ENCODE measurements at places on chromosomes 16 and 17.
A peak's percentile ranks its signal among the peaks of the same experiment; 100 is the strongest.

DNA sequence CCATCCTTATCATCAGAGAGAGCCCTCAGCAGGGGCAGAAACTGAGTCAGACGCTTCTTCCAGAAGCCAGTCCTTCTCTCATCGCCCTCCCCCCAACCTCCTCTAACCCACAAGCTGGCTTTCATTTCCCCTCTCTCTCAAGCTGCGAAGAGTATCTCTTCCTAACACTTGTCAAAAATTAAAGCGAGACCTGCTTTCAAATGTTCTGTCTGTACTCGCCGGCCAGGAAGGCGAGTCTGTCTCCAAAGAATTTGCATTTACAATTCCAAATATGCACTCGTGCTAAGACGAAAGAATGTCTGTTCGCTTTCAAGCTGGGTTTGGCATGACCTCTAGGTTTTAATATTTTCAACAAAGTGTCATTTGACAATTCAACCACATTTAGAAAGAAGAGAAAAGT lies 140.4 kb downstream of the RGS9 start:
- DNase-seq = no peak

- DNase-seq = no peak
Measured at GRCh38 chr17:5592382-5592781, 8.1 kb upstream of the NLRP1 start.

DNA sequence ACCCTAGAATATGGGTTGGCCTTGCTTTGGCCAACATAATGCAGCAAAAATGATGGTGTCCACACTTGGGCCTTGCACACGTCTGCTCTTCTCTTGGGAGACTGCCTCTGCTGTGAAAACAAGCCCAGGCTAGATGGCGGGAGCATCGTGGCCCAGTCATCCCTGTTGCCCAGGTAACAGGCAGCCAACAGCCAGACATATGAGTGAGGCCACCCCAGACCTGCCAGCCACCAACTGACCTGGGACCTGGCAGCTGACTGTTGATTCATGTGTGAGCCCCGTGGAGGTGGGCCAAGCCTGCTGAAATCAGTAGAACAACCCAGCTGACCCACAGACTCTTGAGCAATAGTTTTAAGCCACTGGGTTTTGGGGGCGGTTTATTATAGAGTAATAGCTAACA lies 39.4 kb upstream of the CDH3 start:
- no peak for DNase-seq

- no peak for DNase-seq
Measured at GRCh38 chr17:12389421-12389820, 276.3 kb upstream of the MYOCD start.

GRCh38 chr16:1859650-1860049 lies 12.3 kb downstream of the MEIOB start:
- DNase-seq = no peak

- DNase-seq = no peak
Measured at GRCh38 chr16:69669577-69669976, 56.8 kb downstream of the NQO1 start.

DNA sequence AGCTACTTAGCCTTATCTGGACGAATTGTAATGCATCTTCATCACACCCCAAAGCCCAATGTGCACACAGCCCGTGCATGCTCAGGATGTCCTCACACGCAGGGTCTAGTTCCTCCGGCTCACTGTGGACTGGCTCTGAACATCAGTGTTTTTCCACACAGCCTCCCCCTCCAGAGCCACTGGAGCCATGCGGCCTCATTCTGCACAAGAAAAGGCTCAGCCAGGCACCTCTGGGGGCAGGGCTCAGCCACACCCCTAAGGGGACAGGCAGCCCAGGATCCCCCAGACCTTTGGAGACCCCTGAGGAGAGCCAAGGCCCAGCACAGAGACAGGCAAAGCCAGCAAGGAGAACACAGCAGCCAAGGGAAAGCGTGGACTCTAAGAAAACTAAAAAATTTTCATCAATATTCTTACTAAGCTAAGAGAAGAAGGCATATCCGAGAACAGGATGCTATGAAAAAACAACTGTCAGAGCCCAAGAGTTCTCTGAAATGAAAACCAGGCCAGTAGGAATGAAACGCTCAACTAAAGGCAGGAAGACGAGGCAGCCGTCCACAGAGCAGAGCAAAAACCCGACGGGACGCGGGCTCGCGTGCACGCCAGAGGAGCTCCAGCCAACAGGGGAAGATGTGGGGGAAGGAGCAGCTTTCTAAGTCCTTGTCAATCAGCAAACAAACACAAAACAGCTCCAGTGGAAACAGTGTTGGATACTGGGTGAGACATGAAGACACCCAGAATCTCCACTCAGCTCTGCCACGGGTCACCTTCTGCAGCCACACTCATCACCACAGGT lies 34.5 kb downstream of the MAP1LC3B start:
- DNase-seq = no peak

GRCh38 chr16:67215706-67216105 lies 11.2 kb upstream of the TMEM208 start:
- DNase-seq = no peak

- no peak for DNase-seq
Measured at GRCh38 chr16:11035096-11035495, 90.7 kb downstream of the CLEC16A start.

- no peak for DNase-seq
Measured at GRCh38 chr17:78745407-78746088, 36.5 kb downstream of the CYTH1 start.

DNA sequence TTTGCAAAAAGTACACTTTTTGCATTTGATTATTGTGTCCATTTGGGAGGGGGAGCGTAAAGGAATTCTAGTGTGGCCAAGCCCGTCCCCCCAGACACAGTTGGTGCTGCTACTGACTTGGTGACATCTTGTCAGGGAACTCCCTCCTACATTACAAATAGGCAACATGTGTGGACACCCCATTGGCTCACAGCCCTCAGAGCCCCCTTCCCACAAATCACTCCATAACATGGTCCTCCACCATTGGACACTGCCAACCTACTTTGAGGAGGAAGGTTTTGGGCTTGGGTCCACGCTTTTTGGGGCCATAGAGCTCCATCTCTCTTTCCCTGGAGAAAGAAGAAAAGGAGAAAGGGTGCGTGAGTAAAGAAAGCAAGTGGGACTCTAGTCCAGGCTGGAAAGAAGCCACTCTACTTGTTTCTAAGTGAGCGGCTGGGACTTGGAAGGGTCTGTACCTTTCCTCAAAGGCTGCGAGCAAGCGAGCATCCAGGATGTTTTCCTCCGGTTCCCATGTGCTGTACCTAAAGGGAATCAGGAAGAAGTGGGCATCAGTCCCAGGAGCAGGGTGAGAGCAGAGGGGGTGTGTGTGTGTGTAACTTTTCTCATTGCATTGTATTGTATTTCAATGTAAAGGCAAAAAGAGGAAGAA lies 958 bp downstream of the CBX8 start:
- DNase-seq = no peak

GRCh38 chr16:4017807-4018206 lies 98.4 kb downstream of the ADCY9 start:
- no peak for DNase-seq

- DNase-seq = no peak
Measured at GRCh38 chr16:62177351-62178203, 141.3 kb upstream of the CDH8 start.

- DNase-seq = no peak
Measured at GRCh38 chr16:54473226-54473993, 186.8 kb upstream of the IRX3 start.

GRCh38 chr17:1554751-1555540 lies 7.6 kb downstream of the PITPNA start:
- DNase-seq = no peak

DNA sequence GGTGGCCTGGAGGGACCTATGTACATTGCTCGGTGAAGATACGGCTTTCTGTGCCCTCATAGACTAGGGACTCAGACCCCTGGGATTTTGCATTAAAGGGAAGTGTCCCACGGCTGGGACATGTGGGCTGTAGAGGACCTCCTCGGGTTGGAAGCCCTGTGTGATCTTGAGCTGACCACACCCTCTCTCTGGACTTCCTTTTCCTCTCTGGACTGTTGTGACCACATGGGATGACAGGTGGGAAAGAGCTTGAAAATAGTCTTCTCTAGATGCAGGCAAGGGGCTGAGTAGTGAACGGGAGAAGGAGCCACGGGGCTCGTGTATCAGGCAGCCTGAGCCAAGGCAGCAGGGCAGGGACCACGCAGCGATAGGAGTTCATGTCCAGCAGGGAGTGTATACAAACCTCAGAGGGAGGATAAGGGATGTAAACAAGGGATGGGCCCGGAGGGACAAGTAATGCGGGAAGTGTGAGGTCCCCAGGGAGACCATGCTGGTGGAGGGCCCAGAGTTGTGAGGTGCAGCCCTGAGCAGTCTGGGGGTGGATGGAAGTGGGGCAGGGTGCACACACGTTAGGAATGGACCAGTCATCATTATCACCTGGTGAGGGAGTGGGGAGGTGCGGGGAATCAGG lies 4.5 kb upstream of the SLC4A1 start:
- no peak for DNase-seq

GRCh38 chr17:43396491-43397060 lies 2.2 kb upstream of the ARL4D start:
- no peak for DNase-seq

DNA sequence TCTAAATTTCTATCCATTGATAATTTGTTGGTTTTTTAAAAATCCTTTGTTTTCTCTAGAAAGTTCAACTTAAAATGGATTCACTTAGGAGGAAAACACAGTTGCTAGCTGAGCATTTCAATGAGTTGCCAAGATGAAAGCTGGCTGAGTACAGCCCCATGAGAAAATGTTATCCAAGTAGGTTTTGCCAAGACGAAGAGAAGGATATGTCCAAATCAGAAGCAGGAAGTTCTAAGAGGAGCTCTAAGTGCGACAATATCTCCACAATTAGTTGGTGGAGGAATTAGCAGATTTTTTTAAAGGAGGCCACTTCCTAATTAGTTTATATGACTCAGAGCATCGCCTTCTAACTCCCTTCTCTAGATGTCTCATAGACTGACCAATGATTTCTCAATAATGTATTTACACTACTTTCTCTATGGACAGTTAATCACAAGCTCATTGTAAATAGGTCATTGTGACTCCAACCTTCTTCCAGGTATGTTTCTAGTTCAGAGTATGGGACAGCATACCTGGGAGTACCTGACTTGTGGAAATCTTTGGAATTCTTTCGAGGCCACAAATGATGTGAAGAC lies 873.3 kb upstream of the SOX9 start:
- DNase-seq = no peak

DNA sequence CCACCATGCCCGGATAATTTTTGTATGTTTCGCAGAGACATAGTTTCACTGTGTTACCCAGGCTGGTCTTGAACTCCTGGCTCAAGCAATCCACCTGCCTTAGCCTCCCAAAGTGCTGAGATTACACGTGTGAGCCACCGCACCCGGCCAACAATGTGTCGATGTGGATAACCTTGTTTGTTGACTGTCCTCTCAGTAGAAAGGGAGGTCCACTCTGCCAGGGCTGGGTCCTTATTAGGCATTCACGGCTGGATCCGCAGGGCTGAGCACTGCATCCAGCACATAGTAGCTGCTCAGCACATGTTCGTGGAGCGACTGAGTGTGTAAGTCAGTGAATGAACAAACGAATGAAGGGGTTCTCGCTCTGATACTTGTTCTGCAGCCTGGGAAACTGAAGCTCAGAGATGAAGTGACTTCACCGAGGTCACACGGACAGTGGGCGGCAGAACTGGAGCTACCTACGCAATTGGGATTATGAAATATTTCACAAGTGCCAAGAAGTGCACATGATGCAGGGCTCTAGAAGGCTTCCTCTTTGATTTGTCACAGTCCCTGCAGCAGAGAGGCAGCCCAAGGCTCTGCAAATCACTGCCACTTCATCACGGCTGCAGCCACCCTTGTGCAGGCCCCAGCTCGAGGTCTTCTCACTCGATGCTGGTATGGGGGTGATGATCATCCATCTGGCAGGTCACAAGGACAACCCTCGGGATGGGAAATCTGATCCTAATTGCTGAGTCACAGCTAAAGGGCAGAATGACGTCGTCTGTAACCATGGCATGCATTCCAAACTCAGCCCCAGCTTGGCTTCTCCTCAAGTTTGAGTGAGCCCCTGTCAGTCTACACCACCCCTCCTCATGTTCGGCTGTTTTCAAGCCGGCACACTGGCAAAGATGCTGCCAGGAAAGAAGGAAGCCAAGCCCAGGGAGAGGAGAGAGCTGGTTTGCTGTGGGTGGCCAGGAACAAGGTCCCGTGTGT lies 28.0 kb upstream of the SNN start:
- peak; percentile 81 for DNase-seq

DNA sequence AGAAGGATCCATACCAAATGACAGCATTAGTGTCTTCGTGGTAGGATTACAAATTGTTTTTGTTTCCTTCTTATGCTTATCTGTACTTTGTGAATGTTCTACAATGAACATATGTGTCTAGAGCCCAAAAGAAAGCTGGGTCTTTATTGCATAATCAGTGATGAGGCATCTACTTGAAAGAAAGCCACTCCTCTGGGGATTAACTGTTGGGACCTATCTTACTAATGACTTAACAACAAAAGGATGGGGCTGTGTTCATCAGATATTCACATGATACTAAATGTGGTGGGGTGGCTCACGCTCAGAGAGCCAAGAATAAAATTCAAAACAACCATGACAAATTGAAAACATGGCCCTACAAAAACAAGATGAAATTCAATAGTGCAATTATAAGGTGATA lies 160.2 kb downstream of the RGS9 start:
- no peak for DNase-seq

DNA sequence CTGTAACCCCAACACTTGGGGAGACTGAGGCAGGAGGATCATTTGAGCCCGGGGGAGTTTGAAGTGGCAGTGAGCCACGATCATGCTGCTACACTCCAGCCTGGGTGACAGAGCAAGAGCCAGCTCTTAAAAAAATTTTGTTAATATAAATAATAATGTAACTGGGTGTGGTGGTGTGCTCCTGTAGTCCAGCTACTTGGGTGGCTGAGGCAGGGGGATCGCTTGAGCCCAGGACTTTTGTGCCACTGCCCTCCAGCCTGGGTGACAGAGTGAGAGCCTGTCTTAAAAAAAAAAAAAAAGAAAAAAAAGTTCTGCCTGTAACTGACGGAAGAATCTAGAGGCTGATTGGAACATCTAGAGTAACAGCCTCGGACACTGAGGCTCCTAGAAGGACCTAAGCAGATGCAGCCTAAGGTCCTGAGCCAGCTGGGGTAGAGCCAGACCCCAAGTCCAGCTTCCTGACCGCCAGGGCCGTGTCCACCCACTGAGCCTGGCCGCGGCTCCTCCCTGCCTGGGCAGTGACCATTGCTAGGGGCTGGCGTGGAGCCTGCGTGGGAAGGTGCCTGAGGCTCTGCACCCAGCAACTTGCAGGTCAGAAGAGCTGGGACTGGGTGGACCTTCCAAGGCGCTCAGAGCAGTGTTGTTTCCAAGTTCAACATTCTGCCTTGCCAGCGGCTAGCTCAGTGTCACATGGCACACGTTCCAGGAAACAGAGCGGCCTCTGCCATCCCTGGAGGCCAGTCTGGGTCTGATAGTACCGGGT lies 209.4 kb upstream of the CIBAR2 start:
- no peak for DNase-seq

GRCh38 chr17:70310221-70310672 lies 140.9 kb downstream of the KCNJ2 start:
- DNase-seq = no peak

All from DMS 273 treated with DMSO at 0.1 percent for 48 hours (cell line).